T-cell (primary cell): ENCODE measurements at places on chromosomes 4 and X. TPM values are rescaled to one million over a fixed set of nuclear protein-coding genes. Genes with fewer than 3 reads are reported as not detected.

CHRDL1 gene
- 0.09 TPM for total RNA-seq

PIM2 gene
- 152 TPM for total RNA-seq

RRH gene
- total RNA-seq, result 0.33 TPM

GRCh38 chr4:52510939-52511565 is 148.0 kb downstream of the USP46 start:
- H3K27me3 ChIP-seq, result no peaks in the 10 kb centered on the region
- H3K4me1 ChIP-seq, result no peaks in the 10 kb centered on the region
- DNase-seq, result no peak
- no peak overlapping the region for H3K27ac ChIP-seq
- H3K4me3 ChIP-seq, result no peak overlapping the region

- H3K4me3 ChIP-seq, result no peak overlapping the region
- DNase-seq, result no peak
- no peaks in the 10 kb centered on the region for H3K27me3 ChIP-seq
- H3K36me3 ChIP-seq, result no peaks in the 10 kb centered on the region
These were observed 314.7 kb downstream of the PDGFC start for GRCh38 chr4:156656896-156657295.

- H3K36me3 ChIP-seq, result no peaks in the 10 kb centered on the region
- no peak for DNase-seq
- no peak overlapping the region for H3K27ac ChIP-seq
- peaks cover 30% of the 10 kb centered on the region for H3K4me1 ChIP-seq
These were observed 7.1 kb downstream of the SLC49A3 start for GRCh38 chr4:681736-682451.
